ENCODE measurements at places on chromosomes 6 and 20.
A peak's percentile ranks its signal among the peaks of the same experiment; 100 is the strongest.

DNA sequence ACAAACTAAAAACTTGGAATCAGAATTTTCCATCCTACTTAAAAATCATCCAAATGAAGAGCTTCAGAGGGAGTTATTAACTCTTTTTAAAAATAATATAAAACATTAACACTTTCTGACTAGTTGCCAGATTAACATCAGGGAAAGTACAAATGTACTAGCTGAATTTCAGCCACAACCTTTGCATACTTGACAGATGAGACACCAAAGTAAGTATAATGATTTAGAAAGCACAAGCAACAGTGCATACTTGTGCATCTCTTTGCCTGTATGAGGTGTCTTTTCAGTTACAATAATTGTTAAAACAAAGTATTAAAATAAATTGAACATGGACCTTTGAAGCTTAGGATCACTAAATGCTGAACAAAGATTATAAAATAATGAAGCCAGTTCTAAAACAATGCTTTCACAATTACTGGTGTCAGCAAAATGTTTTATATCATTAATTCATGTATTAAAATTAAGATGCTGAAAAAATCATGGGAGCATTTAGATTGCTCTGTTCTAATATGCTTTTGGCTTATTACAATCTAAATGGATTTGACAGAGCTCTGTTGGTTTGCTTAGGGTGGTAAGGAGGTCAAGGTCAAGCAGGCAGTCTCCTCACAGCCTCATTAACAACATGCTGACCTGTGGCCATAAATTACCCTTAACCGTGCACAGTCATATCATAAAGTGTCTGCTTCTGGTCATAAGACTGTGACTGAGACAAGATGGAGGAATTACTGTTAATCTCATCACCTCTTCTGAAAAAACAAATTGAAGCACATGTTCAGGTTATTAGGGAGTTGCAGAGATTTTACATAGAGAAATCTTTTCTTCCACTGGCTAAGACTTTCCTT is 15.1 kb downstream of the RNF217 start:
- no peak overlapping the region for H3K4me3 ChIP-seq
- H3K36me3 ChIP-seq = peaks cover 31% of the 10 kb centered on the region
- no peak for DNase-seq

GRCh38 chr20:33387177-33387576 is 14.1 kb downstream of the CDK5RAP1 start:
- DNase-seq = no peak
- H3K27ac ChIP-seq = no peak overlapping the region
- H3K4me1 ChIP-seq = no peaks in the 10 kb centered on the region
- no peak overlapping the region for H3K4me3 ChIP-seq

DNA sequence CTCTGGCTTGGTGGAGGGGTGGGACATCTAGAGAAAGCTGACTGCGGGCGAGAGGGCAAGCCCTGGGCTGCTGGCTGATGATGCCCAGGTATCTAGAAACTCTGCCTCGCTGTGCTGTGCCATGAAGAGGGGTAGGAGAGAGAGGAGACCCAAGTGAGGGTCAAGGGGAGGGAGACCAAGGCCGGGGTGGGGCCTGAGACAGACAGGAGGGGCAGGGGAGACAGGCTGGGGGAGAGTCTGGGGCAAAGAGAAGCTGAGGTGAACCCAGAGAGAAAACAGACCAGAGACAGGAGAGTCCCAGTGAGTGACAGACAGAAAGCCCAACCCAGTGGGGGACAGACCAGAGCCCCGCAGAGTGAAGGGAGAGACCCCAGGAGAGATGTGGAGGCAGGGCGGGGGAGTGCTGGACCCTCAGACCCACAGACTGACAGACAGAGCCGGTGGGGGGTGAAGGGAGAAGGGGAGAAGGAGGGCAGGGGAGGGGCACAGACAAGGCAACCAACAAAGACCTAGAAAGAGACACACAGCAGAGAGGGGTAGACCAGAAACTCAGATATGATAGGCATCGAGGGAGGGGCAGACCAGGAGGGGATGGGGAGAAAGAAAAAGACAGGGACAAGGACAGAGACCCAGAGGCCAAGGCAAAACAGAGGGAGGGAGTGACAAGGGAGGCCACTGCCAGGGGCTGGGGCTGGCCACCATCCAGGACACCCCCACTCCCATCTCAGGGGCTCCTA is 5.9 kb downstream of the TEAD3 start:
- H3K36me3 ChIP-seq = no peaks in the 10 kb centered on the region
- H3K27me3 ChIP-seq = no peaks in the 10 kb centered on the region
- peak overlapping the region; percentile 94 for H3K27ac ChIP-seq
- H3K4me1 ChIP-seq = peaks cover 55% of the 10 kb centered on the region

- H3K27ac ChIP-seq = no peak overlapping the region
- H3K36me3 ChIP-seq = no peaks in the 10 kb centered on the region
- DNase-seq = no peak
Observed at GRCh38 chr20:43766917-43767316, 40.1 kb upstream of the GTSF1L start.

DNA sequence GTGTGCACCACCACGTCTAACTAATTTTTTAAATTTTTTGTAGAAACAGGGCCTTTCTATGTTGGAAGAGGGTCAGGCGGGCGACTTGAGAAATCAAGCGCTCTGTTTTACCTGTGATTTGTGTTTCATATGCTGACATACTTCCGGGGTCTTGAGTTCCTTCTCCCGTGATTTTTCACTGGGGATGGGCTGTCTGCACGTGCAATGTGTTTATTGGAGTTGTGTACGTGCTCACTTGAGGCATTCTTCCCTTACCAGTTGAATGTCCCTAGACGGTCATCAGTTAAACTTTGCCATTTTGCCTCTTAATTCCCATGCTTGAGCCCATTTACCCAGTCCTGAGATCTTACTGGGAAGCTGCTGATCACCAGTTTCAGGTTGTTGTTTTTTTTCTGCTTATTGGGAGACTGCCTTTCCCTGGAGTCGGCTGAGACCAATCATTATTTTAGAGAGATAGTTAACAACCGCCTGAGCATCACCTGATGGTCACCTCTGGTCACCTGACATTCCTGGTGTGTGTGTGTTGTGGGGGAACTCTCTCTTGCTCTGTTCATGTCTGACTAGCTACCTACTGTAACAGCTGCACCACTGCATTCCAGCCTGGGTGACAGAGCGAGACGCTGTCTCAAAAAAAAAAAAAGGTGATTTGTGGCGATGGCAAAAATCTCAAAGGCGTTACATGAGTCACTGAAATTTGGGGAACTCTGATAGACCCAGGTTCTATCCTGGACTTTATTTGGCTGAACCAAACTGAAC is 34.8 kb upstream of the NCOA3 start:
- H3K4me1 ChIP-seq = no peaks in the 10 kb centered on the region
- no peak overlapping the region for H3K27ac ChIP-seq
- no peak for DNase-seq
- no peak overlapping the region for H3K4me3 ChIP-seq

- no peak overlapping the region for H3K4me3 ChIP-seq
- H3K36me3 ChIP-seq = no peaks in the 10 kb centered on the region
- H3K4me1 ChIP-seq = peaks cover 5% of the 10 kb centered on the region
- no peak for DNase-seq
- peaks cover 6% of the 10 kb centered on the region for H3K27me3 ChIP-seq
Observed at GRCh38 chr20:37435607-37436006, 85.4 kb upstream of the NNAT start.

GRCh38 chr6:55643861-55644260 is 64.9 kb upstream of the HMGCLL1 start:
- no peaks in the 10 kb centered on the region for H3K4me1 ChIP-seq
- DNase-seq = no peak
- no peak overlapping the region for H3K27ac ChIP-seq
- no peaks in the 10 kb centered on the region for H3K36me3 ChIP-seq
- H3K4me3 ChIP-seq = no peak overlapping the region

- peaks cover 26% of the 10 kb centered on the region for H3K4me1 ChIP-seq
- peaks cover 4% of the 10 kb centered on the region for H3K27me3 ChIP-seq
Observed at GRCh38 chr20:298776-299391, 1.5 kb downstream of the ZCCHC3 start.

GRCh38 chr6:145116591-145117178 is 618.6 kb downstream of the EPM2A start:
- peaks cover 7% of the 10 kb centered on the region for H3K27me3 ChIP-seq
- H3K4me1 ChIP-seq = peaks cover 15% of the 10 kb centered on the region
- no peak overlapping the region for H3K4me3 ChIP-seq
- H3K27ac ChIP-seq = no peak overlapping the region

DNA sequence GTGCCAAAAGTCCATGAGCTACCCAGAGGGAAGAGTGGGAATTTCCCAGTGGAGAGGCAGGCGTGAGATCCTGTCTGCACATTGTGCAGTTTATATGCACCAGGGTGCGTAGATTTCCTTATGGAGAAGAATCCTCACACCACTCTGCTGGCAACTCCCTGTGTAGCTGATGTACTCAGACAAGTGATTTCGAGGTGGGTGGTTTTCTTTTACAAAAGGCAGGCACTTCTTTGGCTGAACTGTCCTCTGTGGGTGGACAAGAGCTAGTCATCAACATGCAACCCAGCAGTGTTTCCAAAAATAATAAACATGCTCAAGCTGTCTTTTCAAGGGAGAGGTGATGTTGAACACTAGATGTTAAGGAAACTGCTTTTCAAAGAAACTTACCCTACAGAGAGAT is 121.7 kb upstream of the NXT1 start:
- H3K36me3 ChIP-seq = no peaks in the 10 kb centered on the region
- peaks cover 75% of the 10 kb centered on the region for H3K27me3 ChIP-seq
- H3K27ac ChIP-seq = no peak overlapping the region
- no peak overlapping the region for H3K4me3 ChIP-seq

- peaks cover 2% of the 10 kb centered on the region for H3K4me1 ChIP-seq
- H3K36me3 ChIP-seq = no peaks in the 10 kb centered on the region
- H3K27ac ChIP-seq = no peak overlapping the region
- no peak for DNase-seq
Observed at GRCh38 chr20:58744836-58745235, 52.2 kb downstream of the NPEPL1 start.

All from progenitor cell of endocrine pancreas (in vitro differentiated cells).